ENCODE measurements at places on chromosomes 16 and 17.

DNA sequence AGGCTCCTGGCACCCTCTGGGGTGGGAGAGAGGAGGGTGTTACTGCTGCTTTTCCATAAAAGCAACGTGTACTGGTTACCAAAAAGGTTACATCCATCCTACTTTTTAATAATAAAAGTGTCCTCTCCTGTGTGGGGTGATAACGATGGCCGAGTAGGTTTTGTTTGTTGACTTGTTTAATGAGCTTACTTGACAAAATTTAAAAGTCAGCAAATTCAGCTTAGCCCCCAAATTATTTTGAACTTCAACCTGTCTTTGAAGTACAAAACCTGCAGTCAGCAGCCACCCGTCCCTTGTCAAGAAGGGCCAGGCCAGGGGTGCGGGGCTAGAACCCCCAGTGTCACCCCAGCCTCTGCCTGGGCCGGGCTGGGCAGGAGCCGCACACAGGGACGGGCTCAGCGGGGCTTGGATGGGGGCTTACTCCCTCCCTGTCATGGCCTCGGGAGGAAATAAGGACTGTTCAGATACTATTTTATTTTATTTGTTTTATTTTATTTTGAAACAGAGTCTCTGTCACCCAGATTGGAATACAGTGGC lies 103.9 kb upstream of the CHMP6 start:
- DNase-seq = no peak

- DNase-seq = no peak
Measured at GRCh38 chr17:77566151-77566550, 392.4 kb upstream of the TNRC6C start.

DNA sequence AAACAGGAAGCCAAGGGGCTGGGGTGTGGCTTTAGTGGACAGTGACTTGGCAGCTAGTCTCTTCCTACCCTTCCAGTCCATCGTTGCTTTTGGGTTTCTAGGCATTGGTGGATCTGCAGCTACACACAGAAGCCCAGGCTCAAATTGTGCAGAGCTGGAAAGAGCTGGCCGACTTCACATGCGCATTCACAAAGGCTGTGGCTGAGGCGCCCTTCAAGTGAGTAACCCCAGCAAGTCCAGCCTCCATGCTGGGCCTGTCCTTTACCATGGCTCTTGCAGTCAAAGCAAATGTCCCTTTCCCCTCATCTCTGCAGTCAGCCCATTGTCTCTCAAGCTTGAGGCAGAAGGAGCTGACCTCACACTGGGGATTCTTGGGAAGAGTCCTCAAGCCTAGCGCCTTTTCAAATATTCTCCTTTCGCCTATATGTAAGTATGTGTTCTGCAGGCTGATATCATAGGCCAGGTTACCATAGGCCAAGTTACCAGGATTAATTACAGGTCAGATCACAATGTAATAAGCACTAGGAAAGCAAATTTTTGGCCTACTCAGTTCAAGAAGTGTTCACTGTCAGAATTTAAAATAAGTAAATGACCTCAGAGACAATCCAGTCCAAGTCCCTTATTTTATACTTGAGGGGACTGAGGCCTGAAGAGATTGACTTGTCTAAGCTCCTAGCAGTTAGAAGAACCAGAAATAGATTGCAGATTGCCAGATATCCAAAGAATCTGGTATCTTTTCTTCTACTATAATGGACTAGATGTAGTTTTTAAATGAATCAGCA lies 6.5 kb downstream of the EME1 start:
- no peak for DNase-seq

GRCh38 chr17:40034426-40035161 lies 19.4 kb downstream of the CSF3 start:
- DNase-seq = no peak

DNA sequence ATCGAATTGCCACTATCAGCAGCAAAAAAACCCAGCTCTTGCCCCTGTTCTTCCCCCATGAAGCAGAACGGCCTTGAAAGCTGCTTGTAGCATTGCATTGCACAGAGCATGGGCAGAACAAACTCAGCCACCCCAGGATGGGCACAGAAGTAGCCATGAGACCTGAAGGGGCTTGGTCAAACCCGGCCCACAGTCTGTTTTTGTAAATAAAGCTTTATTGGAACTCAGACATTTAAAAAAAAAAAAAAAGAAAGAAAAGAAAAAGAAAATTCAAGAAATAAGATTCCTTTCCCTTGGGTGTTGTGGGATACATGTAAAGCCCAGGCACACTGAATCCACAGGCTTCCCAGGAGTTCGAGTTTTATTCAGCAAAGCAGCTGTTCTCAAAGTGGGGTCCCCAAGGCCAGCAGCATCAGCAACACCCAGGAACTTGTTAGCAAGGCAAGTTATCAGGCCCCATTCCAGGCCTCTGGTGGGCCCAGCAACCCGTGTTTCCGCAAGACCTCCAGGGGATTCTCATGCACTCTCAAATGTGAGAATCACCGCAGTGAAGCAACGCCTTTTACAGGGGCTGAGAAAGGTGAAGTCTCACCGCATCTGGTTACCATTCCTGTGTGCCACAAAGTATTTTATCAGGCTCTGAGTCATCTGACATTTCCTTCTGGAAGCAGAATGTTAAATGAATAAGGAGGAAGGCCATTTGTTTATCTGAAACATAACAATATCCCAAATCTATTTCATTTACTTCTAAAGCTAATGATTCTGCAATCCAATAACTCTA lies 108.2 kb downstream of the SLC39A11 start:
- DNase-seq = peak; percentile 36

- DNase-seq = no peak
Measured at GRCh38 chr16:64217789-64218535, 903.9 kb downstream of the CDH11 start.

GRCh38 chr17:63998050-63998720 lies at the start of gene PRR29:
Gene PRR29, plus strand, starts transcription at chr17:63998351. Its CDS starts 14 bp downstream, at chr17:63998365.
- no peak for DNase-seq

DNA sequence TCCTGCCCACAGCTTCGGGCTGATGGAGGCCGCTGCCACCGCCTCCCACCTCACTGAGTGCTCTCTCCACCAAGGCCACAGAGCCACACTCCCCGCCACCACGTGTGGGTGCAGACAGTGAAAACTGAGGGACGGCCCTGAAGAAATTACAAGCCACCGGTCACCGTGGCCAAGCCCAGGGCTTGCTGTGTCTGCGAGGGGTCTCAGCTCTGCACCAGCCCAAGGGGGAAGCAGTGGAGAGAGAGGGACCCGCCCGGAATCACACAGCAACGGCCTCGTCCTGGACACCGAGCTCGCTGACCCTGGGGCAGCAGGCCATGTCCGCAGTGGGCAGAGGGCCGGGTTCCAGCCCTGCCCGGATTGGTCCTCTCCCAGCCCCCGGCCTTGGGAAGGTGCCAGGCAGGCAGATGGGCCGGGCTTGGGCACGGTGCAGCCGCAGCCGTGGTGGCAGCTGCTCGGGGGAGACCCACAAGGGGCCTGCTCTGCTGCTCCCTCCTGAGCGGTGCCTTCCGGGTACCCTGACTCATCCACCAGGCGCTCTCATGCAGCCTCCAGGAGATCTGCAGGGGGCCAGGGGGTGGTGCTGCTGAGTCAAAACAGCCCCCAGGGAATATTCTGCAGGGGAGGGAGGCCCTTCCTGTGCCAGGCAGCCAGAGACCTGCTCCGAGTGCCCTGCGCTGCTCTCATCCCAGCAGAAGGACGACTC lies 52.0 kb downstream of the CBFA2T3 start:
- DNase-seq = peak; percentile 5

GRCh38 chr17:48598736-48599135 lies 5.2 kb upstream of the HOXB5 start:
- no peak for DNase-seq

GRCh38 chr17:39634384-39634871 lies 2.5 kb upstream of the STARD3 start:
- no peak for DNase-seq

DNA sequence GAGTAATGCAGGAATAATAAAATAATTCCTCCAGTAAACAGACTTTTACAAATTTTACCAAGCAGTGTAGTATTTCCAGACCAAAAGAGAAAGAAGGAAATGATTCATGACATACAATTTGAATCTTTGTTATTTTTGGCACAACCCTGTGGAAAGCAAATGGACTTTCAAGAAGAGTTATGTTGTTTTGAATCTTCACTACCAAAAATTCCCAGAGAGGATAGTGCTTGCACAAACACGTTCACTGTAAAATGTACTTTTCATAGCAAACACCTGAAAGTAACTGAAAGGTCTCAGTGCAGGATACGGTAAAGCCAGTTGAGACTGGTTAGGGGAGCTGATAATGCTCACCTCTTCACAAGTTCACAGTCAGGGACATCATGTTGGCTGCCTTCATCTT lies 107.1 kb downstream of the USP22 start:
- no peak for DNase-seq

DNA sequence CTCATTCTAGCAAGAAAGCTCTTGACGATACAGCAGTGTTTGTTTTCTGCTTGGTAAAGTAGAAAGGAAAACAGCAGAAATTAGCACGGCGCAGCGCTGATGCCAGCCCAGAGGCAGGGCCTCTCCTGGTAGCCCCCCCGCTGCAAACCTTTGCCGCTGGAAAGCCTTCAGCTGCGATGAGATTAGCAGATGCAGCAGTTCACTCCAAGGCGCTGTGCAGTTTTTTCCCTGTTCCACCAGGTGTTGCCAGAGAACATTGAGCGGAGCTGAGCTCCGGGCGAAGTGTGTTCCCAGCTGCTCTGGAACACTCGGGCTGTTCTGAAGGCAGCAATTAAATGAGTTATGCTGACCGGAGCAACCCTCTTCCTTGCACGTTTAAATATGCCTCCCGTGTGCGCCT lies 72.5 kb downstream of the RBFOX1 start:
- no peak for DNase-seq

GRCh38 chr17:7223375-7223774 lies 3.6 kb downstream of the ACADVL start:
- no peak for DNase-seq

- no peak for DNase-seq
Measured at GRCh38 chr17:71334048-71334751, 786.6 kb upstream of the SOX9 start.

GRCh38 chr17:77927777-77928518 lies 30.6 kb upstream of the TNRC6C start:
- no peak for DNase-seq

- no peak for DNase-seq
Measured at GRCh38 chr16:73797115-73797514, 499.5 kb upstream of the PSMD7 start.

DNA sequence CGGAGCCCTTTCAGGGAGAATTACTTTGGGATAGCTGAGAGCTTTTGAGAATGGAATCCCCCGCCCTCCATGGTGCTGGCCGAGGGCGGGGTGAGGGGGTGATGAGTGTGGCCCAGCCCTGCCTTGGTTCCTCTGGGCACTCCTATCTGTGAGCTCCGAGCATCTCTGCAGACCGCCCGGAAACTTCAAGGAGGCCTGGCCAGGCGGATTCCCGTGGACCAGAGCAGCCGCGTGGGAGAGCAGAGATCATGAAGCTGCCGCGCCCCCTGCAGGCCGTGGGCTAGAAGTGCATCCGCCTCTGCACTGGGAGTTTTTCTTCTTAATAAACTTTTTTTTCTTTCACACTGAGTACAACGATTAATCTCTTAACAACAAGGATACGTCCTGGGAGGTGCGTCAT lies 392.9 kb upstream of the EEF2KMT start:
- DNase-seq = no peak

DNA sequence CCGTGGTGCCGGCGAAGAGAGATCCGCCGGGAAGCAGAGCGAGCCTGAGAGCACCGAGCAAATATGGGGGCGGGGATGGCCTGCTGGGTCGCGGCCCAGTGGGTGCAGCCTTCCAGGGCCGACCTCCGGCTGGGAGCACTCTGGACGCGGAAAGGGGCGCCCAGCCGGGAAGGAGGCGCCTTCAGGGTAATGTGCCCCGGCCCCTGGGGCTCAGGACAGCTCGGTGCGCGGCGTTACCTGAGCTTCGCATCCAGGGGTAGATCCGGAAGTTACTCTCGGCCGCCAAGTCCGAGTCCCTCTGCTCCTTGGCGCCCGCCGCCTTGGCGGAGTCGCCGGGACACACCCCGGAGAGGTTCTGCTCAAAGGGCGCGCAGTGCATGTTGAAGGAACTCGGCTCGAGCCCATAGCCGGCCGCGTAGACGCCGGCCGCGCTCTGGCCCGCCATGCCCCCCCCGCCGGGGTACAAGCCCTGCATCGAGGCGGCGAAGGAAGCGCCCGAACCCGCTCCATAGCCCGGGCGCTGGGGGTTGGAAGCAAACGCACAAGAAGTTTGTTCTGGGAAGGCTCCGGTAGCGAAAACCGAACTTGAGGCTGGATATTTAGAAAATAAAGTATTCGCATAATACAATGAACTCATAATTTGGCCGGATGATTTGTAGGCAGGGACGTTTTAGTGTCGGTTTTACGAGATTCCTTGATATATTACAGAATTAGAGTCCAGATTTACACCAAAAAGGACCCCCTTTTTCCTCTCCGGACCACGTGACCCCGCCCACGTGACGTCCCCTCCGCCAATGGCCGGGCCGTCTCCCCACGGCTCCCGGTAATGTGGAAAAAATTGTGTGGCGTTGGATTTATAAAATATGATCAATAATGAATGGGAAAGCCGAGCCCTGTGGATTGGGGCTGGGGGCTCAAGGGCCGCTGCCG lies at the start of gene HOXB7:
TSS of gene HOXB7 (minus strand) at position 736 of the 930 bp plus-strand sequence. CDS start at position 637, 99 bp downstream.
- DNase-seq = no peak

DNA sequence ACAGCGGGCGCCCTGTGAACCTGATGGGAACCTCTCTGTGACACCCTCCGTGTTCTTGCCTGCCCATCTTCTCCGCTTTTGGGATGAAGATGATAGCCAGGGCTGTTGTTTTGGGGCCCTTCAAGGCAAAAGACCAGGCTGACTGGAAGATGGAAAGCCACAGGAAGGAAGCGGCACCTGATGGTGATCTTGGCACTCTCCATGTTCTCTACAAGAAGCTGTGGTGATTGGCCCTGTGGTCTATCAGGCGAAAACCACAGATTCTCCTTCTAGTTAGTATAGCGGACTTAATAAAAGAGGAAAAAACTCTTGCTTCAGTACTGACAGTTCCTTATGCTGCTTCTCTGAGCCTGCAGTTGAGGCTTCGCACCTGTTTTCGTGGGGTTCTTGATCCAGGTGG lies 10.5 kb downstream of the CDK5RAP3 start:
- no peak for DNase-seq

DNA sequence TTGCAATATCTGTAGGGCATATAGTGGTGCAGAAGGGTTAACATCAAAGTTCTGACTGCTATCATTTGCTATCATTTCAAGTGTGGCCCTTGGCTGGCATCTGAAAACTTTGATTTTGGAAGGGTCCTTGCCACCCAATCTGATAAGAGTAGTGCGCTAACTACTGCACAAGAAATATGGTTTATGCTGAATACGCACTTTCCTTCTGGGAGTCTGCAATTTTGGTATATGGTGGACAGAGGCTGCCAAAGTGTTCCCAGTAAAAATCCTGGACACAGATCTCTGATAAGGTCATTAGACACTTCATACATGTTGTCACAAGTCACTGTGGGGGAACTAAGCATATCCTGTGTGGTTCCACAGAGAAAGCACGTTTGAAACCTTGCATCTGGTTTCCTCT lies 461.6 kb upstream of the CDH11 start:
- DNase-seq = no peak

- DNase-seq = no peak
Measured at GRCh38 chr16:50021544-50021943, 3.5 kb upstream of the CNEP1R1 start.

- DNase-seq = no peak
Measured at GRCh38 chr17:39629494-39629880, 2.7 kb downstream of the PPP1R1B start.

Measured in retinal pigment epithelial cell (primary cell).